ENCODE measurements at places on chromosomes 7 and 10. TPM values are rescaled to one million over a fixed set of nuclear protein-coding genes. Genes with fewer than 3 reads are reported as not detected.

The CHN2 gene
- total RNA-seq: 0.76 TPM

The NEUROD6 gene
- not detected for total RNA-seq

The CALML3 gene
- not detected for total RNA-seq

The SFXN3 gene
- 81.9 TPM for total RNA-seq

The FOXL3 gene
- total RNA-seq: not detected
